Stimulated activated CD4-positive, alpha-beta T cell treated with anti-CD3 and anti-CD28 coated beads, TNF-alpha, amount 100 ng/mL, for 1 hour (primary cell): ENCODE measurements at places on chromosomes 5 and 9.
A peak's percentile ranks its signal among the peaks of the same experiment; 100 is the strongest.

GRCh38 chr5:141040771-141041426 lies 10.3 kb upstream of the PCDHB1 start:
- DNase-seq = peak; percentile 1

GRCh38 chr5:35212122-35212982 lies 17.9 kb downstream of the PRLR start:
- DNase-seq = no peak

- no peak for DNase-seq
These were observed 12.4 kb downstream of the TNFAIP8 start for GRCh38 chr5:119368238-119368630.

DNA sequence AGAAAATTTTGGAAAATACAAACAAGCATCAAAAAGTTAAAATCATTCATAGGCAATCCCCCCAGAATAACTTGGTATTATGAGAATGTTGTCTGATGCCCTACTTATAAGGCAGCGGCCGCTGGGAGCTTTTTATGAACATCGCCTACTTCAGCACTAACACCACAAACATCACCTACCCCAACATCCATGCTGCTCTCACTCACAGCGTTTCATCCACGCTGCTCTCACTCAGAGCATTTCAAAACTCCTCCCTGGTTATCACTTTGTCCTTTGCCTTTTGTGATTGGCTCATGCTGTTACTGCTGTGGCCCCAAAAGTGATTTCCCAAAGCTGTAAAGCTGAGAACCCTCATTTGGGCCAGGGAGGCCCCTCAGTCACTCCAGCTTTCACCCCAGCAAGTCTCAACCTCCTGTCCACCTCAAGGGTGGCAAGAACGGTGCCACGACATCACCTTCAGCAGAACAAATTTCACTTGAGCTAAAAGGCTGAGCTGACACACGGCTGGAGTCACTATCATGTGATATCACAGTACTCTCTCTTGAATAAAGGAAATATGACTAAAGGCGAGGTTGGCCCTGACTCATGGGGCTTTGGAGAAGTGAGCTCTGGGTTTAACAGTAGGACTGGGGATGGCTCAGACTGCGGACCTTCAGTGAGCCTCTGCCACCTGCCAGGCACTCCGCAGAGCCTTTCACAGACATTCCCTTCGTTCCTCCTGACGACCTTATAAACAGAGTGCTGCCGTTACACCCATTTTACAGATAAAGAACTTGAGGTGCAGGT lies 25.2 kb downstream of the SHC3 start:
- DNase-seq = no peak

DNA sequence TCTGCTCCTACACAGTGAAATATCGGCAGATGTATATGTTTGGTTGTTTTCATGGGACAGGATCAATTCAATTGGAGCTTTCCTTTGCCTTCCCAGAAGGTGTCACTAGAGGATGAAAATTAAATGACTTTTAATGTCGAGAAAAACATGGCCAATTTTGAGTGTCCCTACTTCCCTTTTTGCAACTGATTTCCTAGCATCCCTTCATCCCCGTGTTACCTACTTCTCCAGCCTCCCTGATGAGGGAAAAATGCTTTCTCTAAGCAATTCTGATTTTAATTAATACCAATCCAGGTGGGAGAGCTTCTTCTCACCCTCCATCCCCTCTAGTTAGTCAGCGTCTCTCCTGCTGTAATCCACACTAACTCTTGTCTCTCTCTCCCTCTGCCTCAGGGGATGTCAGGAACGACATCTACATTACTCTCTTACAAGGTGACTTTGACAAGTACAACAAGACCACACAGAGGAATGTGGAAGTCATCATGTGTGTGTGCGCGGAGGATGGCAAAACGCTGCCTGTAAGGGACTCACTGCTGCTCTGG lies 64.9 kb downstream of the DOCK2 start:
- no peak for DNase-seq

- DNase-seq = no peak
These were observed 169.8 kb upstream of the PPP1R26 start for GRCh38 chr9:135309763-135310125.

- DNase-seq = no peak
These were observed 1774.7 kb upstream of the ACO1 start for GRCh38 chr9:30609713-30610112.

GRCh38 chr5:141040093-141040770 lies 10.9 kb upstream of the PCDHB1 start:
- DNase-seq = no peak

GRCh38 chr5:20360263-20360662 lies 372.3 kb upstream of the CDH18 start:
- no peak for DNase-seq

DNA sequence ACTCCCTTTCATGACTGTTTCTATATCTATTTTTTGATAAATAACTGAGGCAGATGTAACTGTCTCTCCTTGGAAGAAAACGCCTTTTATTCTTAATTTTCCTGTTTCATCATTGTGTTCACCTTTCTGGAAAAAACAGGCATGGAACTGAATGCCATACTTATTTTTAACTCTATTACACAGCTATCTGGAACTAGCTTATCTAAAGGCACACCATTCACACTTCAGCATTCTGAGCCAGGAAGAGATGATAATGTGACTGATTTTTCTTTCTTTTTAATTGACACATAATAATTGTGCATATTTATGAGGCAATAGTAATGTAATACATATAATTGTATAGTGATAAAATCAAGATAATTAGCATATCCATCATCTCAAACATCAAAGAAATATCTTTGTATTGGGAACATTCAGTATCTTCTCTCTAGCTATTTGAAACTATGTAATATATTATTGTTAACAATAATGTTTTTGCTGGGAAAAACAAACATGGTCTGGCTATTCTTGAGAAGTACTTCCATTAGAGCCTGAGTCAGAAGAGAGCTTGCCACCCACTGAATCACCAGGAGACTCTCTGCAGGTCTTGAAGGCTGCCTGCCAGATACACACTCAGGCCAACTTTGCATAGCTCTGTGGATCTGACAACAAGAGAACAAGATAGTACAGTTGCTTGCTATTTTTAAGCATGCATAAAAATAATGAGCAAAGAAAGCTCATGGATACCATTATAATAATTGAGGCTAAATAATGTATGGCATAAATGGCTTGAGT lies 501.0 kb upstream of the EDIL3 start:
- DNase-seq = no peak

GRCh38 chr9:96376891-96377874 lies 6.3 kb downstream of the SLC35D2 start:
- no peak for DNase-seq

DNA sequence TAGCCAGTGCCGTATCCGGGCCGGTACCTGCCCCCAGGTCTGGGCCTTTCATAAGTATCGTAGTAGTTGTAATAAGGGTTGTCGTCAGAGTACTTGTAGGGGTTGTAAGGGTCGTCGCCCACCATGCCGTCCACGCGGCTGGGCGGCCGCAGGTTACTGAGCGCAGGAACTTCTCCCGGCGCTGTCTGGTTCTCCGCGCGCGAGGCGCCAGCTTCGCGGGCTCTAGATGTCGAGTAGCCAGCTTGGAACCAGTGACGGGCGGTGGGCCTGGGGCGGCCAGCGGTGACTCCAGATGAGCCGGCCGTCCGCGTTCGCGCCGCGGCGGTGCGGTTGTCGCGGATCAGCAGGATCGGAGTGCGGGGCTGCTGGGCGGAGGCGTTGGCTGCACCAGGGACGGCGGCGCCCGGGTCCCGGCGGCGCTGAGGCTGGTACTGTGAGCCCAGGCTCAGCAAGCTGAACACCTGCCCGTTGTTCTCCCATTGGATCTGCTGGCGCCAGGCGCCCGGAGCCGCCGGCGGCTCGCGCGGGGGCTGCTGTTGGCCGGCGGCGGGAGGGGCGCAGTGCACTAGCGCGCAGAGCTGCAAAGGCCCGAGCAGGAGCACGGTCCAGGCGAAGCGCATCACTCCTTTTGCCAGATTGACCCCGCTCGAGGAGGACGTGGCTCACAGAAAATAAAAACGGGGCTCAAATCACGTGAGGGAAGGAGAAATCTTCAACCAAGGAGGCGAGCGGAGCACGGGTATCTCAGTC lies 518 bp downstream of the LOX start:
- no peak for DNase-seq

- DNase-seq = no peak
These were observed 236.9 kb downstream of the CD180 start for GRCh38 chr5:66959653-66960052.

GRCh38 chr5:76851728-76852369 lies 2.0 kb downstream of the S100Z start:
- no peak for DNase-seq

- no peak for DNase-seq
These were observed 27.0 kb downstream of the GRIN3A start for GRCh38 chr9:101711330-101711941.

GRCh38 chr9:3962971-3963642 lies 336.8 kb downstream of the GLIS3 start:
- no peak for DNase-seq

GRCh38 chr5:3011764-3012017 lies 260.2 kb upstream of the IRX2 start:
- DNase-seq = no peak

- DNase-seq = no peak
These were observed 8.1 kb downstream of the RPS6 start for GRCh38 chr9:19371942-19372341.

DNA sequence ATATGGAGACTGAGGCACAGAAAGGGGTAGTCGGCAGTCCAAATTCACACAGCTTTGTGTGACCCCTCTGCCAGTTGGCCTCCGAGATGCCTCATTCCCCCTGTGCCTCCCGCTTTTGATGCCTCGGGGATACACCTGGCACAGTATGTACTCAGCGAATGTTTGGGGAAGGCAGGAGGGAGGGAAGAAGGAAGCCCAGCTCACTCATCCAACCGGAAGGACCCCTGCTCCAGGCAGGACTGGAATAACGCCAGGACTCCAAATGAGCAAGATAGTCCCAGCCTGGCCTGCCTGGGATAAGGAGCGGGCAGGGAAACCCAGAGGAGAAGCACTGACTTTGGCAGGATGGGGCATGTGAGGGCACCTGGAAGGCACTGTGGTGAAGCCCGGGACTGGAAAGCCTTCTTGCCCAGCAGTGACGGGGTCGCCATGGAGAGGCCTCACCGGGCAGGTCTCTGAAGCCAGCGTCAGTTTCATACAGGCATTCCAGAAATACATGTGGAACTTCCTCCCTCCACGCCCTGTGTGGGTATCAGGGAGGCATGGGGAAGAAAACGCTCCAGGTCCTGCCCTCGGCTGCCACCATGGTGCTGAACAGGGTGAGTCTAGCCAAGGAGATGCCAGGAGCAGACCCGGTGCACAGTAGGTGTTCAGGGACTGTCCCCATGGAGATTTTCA lies 20.3 kb downstream of the LMX1B start:
- DNase-seq = no peak

GRCh38 chr5:111348661-111349329 lies 124.6 kb downstream of the CAMK4 start:
- DNase-seq = no peak

DNA sequence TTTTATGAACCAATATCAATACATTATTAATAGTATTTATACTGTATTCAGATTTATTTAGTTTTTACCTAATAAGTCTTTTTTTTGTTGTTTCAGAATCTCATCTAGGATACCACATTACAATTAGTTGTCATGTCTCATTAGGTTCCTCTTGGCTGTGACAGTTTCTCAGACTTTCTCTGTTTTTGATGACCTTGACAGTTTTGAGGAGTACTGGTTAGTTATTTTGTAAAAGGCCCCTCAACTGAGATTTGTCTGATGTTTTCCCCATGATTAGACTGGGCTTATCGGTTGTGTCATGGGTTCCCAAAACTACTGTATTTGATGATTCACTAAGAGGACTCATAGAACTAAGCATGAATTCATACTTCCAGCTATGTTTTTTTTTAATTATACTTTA lies 56.3 kb downstream of the RNF180 start:
- DNase-seq = no peak

DNA sequence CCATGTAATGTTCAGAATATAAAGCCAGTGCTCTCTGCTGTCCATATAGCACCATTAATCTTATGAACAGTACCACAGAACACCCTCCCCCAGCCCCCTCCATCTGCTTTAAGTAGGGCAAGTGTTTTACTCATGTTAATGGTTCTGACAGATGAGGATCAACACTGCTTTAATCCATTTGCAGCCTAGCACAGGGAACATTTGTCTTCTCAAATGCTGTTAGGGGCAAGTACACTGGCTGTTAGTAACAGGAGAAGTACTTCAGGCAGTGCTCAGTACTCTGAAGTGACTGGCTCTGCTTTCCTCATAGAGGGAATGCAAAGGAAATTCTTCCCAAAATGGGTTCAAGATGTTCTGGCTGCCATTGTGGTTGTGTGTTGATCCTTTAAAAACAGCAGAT lies 202.6 kb downstream of the DCP2 start:
- no peak for DNase-seq

- DNase-seq = no peak
These were observed 119.4 kb upstream of the PUM3 start for GRCh38 chr9:2963307-2963706.

- DNase-seq = no peak
These were observed 608.0 kb upstream of the ACO1 start for GRCh38 chr9:31776471-31776870.

- DNase-seq = no peak
These were observed 76.0 kb downstream of the PDE4D start for GRCh38 chr5:59817536-59817935.

DNA sequence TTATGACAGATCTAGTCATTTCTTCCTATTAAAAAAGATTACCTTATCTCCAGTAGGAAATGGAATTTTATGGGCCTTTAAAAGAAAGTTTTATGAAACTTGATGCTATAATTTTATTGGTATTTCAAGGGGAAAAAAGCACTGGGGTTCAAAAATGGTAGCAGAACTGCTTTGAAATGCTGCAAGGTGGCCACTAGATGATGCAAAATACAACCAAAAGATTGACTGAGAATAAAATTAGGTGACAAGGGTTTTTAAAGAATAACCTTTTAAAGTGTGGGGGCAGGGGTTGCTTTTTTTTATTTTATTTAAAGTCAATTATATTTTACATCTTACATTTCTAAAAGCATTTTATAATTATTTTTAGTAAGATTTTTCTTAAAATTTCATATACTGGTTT lies 61.7 kb downstream of the KLF9 start:
- no peak for DNase-seq

DNA sequence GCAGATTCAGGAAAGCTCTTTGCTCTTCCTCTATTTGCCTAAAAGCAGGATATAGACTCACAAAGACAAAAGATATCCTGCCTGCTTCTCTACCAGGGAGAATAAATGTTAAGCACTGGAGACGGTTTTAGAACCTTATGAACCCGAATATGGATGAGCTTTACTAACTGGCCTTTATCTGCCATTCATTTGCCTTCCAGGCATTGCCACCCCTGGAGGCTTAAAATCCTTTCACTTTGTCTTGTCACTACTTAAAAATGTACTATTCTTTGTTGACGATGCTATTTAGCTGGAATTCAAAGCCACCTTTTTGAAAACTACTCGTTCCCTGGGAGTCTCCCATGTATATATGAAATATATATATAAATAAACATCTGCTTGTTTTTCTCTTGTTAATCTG lies 23.2 kb upstream of the LVRN start:
- no peak for DNase-seq

GRCh38 chr9:137326445-137327065 lies 24.5 kb upstream of the NRARP start:
- no peak for DNase-seq

GRCh38 chr5:42915306-42915866 lies 103.7 kb upstream of the SELENOP start:
- DNase-seq = no peak
